ENCODE measurements at places on chromosomes 6 and 20.

GRCh38 chr6:63573899-63574553 is 1.7 kb downstream of the LOC128125822 start:
- DNase-seq, result no peak

GRCh38 chr6:43283905-43284304 is 14.2 kb upstream of the SLC22A7 start:
- no peak for DNase-seq

DNA sequence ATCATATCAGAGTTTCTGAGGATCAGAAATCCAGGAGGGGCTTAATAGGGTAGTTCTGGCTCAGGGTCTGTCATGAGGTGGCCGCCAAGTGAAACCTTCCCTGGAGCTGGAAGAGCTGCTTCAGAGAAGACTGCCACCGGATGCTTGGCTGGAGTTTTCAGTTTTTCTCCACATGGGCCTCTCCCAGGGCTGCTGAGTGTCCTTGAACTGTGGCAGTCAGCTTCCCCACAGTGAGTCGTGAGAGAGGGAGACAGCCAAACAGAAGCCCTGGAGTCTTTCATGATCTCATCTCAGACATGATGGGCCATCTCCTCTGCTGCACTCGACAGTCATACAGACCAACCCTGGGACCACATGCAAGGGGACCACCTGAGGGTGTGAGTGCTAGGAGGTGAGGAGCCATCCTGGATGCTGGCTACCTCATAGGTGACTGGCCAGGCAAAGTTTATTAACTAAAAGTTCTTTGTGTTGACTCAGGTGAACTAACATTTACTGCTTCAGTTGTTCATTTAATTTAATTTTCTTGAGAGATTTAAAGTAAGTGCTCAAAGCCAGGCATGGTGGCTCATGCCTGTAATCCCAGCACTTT is 71.5 kb downstream of the SHLD1 start:
- no peak for DNase-seq

- no peak for DNase-seq
Observed at GRCh38 chr6:30914854-30915590, 984 bp downstream of the VARS2 start.

GRCh38 chr6:89034586-89035251 is 45.8 kb upstream of the PNRC1 start:
- no peak for DNase-seq

Data from esophagus squamous epithelium (tissue), 5 donors.